ENCODE measurements at places on chromosomes 5 and 9.
A peak's percentile ranks its signal among the peaks of the same experiment; 100 is the strongest.

- DNase-seq, result no peak
Observed at GRCh38 chr5:81391-82021, 10.5 kb upstream of the PLEKHG4B start.

GRCh38 chr9:136850866-136851775 lies 1.0 kb upstream of the MAMDC4 start:
- DNase-seq, result no peak

GRCh38 chr9:35937227-35937626 lies 20.7 kb downstream of the OR2S2 start:
- no peak for DNase-seq

DNA sequence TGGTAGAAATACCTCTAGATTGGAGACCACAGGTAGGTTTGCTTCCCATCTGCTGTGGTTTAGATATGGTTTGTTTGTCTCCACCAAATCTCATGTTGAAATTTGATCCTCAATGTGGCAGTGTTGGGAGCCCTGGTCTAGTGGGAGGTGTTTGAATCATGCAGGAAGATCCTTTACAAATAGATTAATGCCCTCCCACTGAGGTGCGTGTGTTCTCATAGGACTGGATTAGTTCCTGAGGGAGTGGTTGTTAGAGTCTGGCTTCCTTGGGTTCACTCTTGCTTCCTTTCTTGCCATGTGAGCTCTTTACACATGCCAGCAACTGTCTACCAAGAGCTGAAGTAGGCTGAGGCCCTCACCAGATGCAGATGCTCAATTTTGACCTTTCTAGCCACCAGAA lies 391.1 kb upstream of the GRIA1 start:
- DNase-seq, result no peak

GRCh38 chr9:86353655-86354010 lies 577 bp downstream of the TUT7 start:
- DNase-seq, result peak; percentile 33
